ENCODE measurements at places on chromosomes 12 and 14.

- no peak for DNase-seq
Observed at GRCh38 chr12:79933532-79934264, 1.2 kb downstream of the PPP1R12A start.

GRCh38 chr12:113236539-113237399 lies 15.5 kb downstream of the TPCN1 start:
- DNase-seq: no peak

GRCh38 chr14:44316647-44317440 lies 190.2 kb downstream of the FSCB start:
- peak; percentile 37 for DNase-seq

DNA sequence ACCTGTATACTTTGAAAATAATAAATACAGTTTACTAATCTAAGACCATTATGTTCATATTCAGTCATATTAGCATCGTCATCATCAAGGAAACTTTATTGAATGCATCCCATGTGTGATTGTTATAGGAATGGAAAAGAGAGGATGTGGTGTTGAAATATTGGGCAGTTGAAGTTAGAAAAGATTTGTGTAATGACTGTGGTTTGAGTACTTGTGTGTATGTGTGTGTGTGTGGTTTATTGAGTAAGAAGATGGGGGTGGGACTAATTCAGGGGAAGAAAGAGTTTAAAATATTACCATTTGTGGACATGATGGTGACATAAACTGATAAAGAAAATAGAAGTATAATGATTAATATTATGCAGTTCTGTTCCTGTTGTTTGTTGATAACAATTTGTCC lies 238.7 kb upstream of the SEL1L start:
- no peak for DNase-seq

DNA sequence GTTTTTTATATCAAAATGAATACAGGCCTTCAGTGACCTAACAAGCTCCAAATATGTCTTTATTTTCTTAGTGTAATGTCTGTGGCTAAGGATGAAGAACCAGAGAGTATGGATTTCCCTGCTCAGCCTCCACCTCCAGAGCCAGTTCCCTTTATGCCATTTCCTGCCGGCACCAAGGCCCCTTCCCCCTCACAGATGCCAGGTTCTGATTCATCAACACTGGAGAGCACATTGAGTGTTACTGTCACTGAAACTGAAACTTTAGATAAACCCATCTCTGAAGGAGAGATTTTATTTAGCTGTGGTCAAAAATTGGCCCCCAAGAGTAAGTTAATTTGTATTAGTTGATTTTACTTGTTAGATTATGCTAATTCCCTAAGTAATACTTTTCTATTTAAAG lies 61.0 kb downstream of the KIAA0586 start:
- DNase-seq: no peak

GRCh38 chr14:72634691-72635616 lies 258.9 kb downstream of the DPF3 start:
- no peak for DNase-seq

DNA sequence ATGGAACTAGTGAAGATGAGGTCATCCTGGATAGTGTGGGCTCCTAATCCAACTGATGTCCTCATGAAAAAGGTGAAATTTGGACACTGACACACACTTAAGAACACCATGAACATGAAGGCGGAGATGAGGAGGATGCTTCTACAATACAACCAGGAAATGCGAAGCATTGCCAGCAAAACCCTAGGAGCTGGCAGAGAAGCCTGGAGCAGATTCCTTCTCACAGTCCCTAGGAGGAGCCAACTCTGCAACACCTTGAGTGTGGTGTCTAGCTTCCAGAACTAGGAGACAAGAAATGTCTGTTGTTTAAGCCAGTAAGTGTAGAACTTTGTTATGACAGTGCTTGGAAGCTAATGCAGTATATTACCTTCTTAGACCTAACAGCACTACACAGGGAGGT lies 191.9 kb upstream of the PWP1 start:
- no peak for DNase-seq

- no peak for DNase-seq
Observed at GRCh38 chr14:79571366-79571765, 639.9 kb downstream of the DIO2 start.

DNA sequence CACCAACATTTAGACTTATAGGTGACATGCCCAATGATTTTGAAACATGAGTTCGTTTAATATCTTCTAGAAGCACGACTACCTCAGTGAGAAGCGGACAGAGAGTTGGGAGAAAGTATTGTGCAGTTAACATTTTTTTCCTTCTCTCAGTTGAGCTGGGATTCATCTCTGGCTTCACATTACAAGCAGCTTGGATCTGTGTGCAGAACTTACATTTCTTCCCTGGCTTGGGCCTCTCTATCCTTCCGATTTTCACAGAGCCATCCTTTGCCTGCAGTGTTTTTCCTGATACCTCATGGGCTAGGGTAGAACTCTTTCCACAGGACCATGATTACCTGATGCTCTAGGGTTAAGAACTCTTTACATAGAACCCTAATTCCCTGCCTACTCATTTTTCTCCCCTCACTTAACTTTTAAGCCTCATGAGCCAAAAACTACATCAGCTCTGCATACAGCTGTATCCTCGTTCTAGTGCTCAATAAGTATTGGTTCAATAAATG lies 86.5 kb downstream of the FLRT2 start:
- no peak for DNase-seq

GRCh38 chr12:21065845-21066244 lies 65.1 kb upstream of the SLCO1B1 start:
- DNase-seq: peak; percentile 49

GRCh38 chr12:6943389-6943721 lies 261 bp upstream of the RNU7-1 start:
- DNase-seq: peak; percentile 80

DNA sequence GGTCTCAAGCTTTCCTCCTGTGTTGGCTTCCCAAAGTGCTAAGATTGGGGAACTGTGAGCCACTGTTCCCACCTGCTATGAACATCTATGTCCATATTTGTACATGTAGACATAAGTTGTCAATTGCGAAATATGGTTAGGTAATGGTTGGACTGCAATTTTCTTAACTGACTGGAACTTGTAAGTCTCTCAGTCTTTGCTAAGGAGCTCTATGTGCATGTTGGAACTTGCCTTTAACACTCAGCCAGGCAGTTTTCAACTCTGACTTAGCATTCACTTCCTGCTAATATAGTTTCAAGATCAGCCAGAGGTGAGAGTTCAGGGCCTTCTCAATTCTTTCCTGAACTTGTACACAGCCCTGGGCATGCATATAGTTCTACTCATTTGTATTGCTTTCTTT lies 44.5 kb upstream of the EEA1 start:
- no peak for DNase-seq

GRCh38 chr12:52749827-52750226 lies 27.3 kb downstream of the KRT76 start:
- DNase-seq: no peak

GRCh38 chr14:81743605-81744004 lies 210.0 kb upstream of the SEL1L start:
- no peak for DNase-seq

- DNase-seq: no peak
Observed at GRCh38 chr12:92466391-92467305, 236.1 kb upstream of the PLEKHG7 start.

DNA sequence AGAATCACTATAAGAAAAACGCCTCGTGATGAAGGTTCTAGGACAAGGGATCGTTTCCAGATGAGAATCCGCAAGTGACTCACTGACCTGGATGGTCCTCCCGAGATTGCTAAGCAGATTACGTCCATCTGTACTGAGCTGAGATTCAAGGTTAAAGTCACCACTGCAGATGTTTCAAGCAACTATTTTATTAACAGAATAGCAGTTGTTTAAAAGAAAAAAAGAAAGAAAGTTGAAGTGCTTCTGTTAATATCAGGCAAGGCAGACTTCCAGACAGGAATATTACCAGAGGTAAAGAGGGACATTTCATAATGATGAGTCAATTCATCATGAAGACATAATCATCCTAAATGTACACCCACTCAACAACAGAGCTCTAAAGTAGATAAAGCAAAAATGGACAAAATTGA lies 17.9 kb downstream of the PXN start:
- no peak for DNase-seq

- no peak for DNase-seq
Observed at GRCh38 chr12:119683816-119684215, 15.9 kb downstream of the PRKAB1 start.

DNA sequence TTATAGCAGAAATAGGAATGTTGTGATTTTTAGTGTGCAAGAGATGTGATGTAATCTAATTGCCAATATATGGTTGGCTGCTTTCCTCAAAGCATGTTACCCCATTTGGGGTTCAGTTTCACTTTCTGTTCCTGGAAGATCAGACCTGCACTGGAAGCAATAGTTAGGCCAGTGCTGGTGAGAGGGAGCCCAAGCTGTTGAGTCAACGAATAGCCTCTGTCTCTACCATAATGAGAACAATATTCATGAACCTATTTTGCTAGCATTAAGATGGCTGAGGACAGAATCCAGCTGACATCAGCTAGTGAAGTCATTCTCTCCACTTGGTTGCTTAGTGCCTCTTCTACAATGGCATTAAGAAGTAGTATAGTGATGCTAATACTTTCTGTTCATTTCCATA lies 379.9 kb upstream of the DCN start:
- no peak for DNase-seq

- DNase-seq: no peak
Observed at GRCh38 chr12:90100579-90100978, 391.9 kb upstream of the ATP2B1 start.

DNA sequence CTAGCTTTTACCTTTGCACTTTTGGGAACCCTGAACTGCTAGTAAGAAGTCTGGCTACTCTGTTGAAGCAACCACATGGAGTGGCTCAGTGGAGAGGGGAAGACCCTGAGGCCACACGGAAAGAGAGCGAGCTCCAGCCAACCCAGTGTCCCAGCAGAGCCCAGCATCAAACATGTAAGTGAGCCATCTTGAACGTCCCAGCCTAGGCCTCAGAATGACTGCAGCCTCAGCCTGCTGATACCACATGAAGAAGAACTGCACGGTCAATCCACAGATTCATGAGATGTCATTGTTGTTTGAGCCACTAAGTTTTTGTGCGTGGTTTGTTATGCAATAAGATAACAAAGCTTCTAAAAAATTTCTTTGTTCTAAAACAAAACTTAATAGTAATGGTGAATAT lies 40.2 kb downstream of the TFCP2 start:
- no peak for DNase-seq

GRCh38 chr14:95291859-95292542 lies 27.7 kb downstream of the CLMN start:
- DNase-seq: peak; percentile 29

DNA sequence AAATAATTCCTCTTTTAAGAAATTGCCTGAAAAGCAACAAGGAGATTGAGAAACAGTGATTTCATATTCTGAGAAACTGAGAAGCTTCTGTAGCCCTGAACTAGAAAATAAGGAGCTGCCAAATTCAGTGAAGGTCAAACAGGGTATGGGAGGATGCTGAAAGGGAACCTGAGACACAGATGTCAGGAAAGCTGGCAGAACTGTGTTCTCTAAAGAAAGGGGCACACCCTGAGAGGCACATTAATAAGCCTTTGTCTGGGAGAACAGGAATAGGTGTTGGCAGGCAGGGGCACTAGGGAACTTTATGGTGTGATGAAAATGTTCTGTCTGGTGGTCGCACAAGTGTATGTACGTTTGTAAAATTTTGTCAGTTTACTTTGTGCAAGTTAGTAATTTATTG lies 29.6 kb downstream of the VRK1 start:
- no peak for DNase-seq

DNA sequence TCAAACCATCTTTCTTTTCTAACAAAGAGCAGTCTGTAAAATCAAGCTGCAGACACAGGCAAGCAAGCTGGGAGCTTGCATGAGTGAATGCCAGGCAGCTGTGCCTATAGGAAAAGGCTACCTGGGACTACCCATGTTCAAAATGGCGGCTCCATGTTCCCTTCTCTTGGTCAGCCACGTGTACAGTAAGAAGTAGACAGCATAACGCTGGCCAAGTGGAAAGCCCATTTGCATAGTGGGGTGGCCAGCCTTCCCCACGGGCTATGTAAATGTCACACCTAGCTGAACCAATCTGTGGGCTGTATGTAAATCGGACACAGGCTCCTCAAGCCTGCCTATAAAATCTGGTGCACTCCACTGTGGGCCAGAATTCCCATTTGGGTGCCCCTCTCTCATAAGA lies 117.1 kb downstream of the SYT10 start:
- no peak for DNase-seq

- DNase-seq: no peak
Observed at GRCh38 chr12:69338936-69339335, 9.2 kb upstream of the LYZ start.

DNA sequence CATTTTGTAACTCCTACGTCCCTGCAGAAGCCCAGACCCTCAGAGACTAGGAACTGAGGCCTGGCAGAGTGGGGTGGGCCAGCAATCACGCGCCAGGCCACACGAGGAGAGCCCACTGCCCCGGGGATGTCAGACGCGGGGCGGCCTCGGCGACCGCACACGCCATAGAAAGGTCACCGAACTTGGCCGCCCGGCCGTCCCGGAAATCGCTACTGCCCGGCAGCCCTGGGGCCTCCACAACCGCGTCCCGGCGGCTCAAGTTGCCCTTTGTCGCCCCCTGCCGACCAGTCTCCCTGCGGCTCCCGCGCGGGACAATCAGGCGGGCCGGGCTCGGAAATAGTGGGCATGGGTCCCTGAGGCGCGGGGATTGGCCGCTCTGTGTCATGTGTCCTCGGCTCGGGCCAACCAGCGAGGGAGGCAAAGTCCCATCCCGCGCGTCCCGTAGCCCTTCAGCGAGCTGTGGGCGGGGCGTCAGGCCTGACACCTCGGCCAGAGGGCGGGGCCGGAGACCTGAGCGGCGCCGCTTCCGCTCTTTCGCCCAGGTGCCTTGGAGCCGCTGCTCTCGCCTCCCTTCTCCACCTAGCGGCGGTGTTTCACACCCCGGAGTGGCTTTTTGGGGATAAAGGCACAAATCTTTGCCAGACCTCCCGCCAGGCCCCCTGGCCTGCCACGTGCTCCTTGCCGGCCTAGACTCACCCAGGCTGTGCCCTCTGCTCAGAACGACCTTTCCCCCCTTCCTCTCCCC lies 33.4 kb upstream of the DEGS2 start:
- DNase-seq: peak; percentile 100

- DNase-seq: no peak
Observed at GRCh38 chr12:3931206-3931605, 58.0 kb upstream of the PARP11 start.

DNA sequence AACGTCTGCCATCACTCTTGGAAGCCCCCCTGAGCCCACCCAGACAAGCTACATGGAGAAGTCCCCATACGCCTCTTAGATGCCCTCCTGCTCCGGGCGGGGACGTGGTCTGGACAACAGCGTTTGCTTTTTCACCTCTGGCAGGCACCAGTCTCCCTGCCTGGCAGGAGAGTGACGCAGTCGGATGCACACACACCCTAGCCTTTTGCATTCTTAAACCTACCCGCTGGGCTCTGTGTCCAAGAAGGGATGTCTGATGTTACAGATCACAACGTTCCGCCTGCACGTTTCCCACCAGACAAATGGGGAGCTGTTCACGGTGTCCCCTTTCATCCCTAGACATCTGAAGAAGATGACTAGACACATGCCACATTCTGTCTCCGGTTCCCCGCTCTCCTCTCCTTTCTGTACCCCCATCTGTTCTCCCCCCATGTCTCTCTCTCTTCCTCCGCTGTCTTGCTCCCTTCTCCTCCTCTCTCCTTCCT lies 100.2 kb downstream of the RIMBP2 start:
- DNase-seq: no peak
